GM13976 (cell line): ENCODE measurements at places on chromosomes 11 and 22.

DNA sequence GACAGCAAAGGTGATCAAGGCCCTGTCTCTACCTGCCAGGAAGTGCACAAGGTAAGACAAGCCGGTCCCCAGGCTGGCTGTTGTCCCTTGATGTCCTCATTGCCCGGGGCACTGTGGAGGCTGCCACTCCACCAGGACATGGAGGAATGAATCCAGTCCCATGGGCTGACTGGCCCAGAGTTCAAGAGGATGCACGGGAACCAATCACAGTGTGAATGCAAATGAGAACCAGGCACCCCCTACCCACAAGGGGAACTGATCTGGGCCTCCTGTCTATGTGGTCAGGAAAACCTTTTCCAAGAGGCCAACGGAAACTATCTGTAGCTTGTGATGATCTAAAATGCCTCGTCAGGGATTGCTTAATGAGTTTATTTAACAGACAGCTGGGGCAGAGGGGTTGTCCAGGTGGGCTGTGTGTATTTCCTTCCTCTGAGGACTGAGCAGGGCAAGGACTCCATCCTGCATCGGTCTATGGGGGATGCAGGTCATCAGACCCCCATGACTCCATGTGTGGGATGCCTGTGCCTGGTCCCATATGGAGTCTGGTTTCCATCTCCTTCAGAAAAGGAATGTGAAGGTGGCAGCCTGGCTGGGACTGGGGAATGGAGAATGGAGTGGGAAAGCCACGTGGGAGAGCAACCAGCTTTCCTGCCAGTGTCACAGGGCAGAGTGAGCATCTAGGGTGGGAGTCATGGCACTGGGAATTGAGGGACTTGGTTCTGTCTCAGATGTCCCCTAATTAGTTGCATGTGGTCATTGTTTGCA is 60.5 kb downstream of the CD82 start:
- DNase-seq = peak; percentile 5

DNA sequence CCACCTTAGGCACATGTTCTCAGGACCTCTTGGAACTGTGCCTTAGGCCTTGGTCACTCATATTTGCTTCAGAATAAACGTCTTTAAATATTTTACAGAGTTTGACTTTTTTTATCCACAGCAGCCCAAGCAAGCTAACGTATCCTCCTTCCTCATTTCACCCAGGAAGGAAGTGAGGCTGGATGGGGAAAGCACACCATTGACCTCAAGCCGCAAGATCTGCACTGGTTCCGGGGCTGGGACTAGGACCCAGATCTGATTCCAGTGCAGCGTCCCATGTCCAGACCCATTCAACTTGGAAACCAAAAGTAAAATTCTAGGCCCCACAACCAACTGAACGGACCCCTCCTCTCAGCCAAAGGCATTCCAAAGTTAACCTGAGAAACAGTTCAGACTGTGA is 2.4 kb upstream of the LGALS12 start:
- no peak for DNase-seq

DNA sequence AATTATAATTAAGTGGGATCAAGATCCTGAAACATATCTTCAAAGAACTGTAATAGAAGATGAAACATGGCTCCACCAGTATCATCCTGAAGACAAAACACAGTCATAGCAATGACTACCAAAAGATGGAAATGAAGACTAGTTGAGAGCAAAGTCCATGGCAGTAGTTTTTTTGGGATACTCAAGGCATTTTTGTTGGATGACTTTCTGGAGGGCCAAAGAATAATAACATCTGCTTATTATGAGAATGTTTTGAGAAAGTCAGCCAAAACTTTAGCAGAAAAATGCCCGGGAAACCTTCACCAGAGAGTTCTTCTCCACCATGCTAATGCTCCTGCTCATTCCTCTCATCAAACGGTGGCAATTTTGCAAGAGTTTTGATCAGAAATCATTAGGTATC is 809.4 kb upstream of the RAG2 start:
- no peak for DNase-seq

DNA sequence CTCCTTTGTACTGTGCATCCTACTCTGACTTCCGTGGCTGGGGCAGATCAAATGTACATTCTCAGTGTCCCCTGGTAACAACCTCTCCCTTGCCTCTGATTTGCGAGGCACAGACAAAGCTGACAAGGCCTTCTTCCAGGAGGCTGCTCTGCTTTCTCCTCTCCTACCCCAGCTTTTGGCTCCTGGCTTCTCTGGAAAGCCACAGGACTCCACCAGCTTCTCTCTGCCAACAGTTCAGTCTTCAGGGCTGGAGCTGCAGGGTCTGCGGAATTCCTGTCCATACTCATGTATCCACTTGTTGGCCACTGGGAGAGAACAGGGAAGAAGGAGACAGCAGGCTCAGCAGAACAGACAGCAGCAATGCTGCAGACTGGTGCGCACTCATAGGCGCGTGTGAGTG is 44.4 kb downstream of the P4HA3 start:
- DNase-seq = no peak

GRCh38 chr11:17496406-17496805 is 19.8 kb upstream of the ABCC8 start:
- DNase-seq = no peak

GRCh38 chr22:46290843-46291785 is 5.6 kb upstream of the GTSE1 start:
- DNase-seq = no peak

- DNase-seq = no peak
Observed at GRCh38 chr11:11977206-11977938, 31.1 kb downstream of the DKK3 start.

DNA sequence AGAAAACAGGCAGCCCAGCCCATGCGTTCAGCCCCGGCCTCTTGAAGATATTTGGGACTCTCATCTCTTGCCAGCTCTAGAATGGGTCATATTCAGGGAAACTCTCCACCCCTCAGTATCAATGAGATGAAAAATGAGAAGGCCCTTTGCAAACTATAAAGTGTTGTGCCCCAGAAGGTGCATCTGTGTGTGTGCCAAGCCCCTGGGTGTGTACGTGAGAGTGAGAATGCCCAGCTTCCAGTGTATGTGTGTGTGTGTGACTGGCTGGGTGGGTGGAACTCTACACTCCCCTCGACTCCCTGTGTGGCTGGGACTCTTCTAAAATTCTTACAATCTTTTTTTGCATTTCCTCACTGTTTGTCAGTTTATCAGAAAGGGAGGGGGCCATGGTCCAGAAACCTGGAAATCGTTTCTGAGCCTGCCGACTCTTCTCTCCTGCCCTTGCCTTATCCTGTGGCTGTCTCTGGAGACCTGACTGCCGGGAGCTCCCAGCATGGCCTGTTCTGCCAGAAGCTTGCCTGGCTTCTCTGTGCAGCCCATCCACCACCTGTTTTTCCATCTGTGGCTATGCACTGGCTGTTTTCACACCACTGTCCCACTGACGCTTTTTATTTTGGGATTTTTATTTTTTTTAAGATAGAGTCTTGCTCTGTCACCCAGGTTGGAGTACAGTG is 1.2 kb downstream of the P2RY6 start:
- DNase-seq = no peak

GRCh38 chr22:39472570-39473556 is 16.1 kb downstream of the MGAT3 start:
- DNase-seq = no peak

GRCh38 chr11:70820712-70821111 is 422.4 kb downstream of the CTTN start:
- DNase-seq = no peak

- DNase-seq = no peak
Observed at GRCh38 chr11:73726825-73727224, 34.0 kb downstream of the RAB6A start.

- no peak for DNase-seq
Observed at GRCh38 chr22:50704510-50705218, 32.0 kb downstream of the SHANK3 start.

DNA sequence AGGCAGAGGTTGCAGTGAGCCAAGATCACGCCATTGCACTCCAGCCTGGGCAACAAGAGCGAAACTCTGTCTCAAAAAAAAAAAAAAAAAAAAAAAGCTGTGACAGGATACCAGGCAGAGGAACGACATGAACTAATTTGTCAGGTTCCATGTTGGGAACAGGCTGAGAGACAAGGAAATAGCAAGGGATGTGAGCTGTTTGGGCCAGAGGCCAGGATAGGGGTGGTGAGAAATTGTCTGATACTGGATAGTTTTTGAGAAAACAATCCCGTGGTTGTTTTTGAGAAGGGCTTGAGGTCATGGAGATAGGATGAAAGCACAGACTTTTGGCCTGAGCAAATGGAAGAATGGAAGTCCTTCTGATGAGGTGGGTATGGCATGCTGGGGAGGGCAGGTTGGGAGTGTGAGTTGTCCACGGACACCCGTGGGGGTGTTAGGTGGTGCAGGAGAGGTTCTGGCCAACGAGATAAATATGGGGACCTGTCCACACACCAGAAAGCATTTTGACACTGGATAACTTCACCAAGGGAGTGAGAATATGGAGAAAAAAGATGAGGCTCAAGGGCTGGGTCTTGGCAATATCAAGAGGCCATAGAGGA is 13.7 kb downstream of the PIWIL3 start:
- DNase-seq = no peak

GRCh38 chr11:74460481-74461154 is 6.7 kb downstream of the KCNE3 start:
- no peak for DNase-seq

GRCh38 chr22:42877158-42877557 is 20.1 kb upstream of the ARFGAP3 start:
- DNase-seq = no peak

- peak; percentile 48 for DNase-seq
Observed at GRCh38 chr22:38724926-38725571, 19.3 kb downstream of the GTPBP1 start.

DNA sequence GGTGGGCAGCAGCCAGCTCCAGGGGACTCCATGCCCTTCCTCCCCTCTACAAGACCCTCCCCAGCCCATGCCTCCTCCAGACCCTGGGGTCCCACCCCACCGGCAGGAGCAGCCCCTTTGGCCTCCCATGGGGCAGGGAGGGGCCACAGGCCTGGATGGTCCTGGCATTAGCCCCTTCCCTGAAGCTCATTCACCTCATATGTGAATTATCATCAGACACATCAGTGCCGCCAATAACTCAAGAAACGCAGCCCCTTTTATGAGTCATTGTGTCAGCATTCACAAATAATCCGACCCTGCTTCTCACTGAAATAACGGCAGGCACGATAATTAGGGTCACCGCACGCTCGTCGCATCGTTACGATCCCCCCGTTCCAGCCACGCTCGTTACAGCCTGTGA is 124.2 kb downstream of the BRD1 start:
- no peak for DNase-seq

- no peak for DNase-seq
Observed at GRCh38 chr11:60122414-60123036, 34.1 kb downstream of the MS4A2 start.

GRCh38 chr11:34318111-34319037 is 39.4 kb downstream of the ABTB2 start:
- DNase-seq = no peak

DNA sequence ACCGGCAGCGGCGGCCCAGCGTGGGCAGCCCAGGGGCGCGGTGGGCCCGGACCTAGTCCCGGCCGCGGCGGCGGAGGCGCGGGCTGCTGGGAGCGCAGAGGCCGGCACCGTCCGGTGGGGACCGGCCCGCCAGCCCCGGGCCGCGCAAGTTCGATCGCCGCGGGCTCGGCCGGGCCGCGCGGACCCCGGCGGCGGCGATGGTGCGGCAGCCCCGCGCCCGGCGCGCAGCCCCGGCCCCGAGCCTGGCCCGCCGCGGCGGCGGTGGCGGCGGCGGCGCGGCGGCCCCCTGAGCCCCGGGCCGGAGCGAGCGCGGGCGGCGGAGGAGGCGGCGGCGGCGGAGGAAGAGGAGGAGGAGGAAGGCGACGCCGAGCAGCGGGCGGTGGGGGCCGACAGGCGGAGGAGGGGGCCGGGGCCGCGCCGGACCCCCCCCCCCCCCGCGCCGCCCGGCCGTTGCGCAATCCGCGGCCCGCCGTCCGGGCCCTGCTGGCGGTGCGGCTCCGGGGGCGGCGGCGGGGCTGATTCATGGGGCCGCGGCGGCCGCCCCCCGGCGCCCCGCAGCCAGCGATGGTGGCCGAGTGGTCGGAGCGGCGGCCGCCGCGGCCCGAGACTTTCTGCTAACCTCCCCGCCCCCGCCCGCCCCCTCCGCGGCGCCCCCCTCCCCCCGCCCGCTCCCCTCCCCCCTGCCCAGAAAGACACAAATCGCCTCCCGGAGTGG is 1251.9 kb downstream of the BRD1 start:
- DNase-seq = no peak

DNA sequence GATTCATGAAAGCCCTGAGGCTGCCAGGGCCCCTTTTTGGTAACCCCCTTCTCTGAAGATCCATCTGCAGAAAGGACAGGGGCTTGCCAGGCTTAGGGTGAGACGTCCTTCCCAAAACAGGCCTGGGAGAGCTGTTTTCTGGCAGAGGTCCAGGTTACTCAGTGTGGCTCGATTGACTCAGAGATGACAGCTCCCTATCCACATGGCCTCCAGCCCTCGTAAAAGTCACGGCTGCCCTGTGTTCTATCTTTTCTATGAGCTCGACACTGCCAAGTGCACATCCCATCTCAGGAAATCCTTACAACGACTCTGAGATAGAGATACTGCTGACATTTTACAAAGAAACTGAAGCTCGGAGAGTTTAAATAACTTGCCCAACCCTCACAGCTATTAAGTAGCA is 20.4 kb downstream of the ADAMTS8 start:
- DNase-seq = no peak

- no peak for DNase-seq
Observed at GRCh38 chr11:126722956-126723664, 277.5 kb downstream of the KIRREL3 start.

GRCh38 chr11:15969281-15969680 is 387.1 kb downstream of the SOX6 start:
- no peak for DNase-seq

DNA sequence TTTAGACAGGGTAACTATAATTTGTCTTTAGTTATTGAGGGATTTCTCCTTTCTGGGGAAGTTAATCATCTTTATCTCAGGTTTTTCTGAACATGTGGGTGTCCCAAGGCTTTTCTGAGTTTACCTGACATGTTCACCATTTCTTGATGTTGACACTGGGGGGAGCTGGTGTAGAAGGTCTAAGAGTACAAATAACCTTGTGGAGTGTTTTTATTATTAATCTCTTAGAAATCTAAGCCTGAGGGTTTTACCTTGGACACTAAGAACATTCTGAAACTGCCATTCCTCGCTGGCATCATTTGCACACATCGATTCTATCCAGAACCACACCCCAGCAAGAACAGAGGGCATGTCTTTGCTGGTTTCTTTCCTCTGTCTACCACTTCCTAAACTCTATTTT is 15.6 kb upstream of the C11orf91 start:
- DNase-seq = peak; percentile 38

DNA sequence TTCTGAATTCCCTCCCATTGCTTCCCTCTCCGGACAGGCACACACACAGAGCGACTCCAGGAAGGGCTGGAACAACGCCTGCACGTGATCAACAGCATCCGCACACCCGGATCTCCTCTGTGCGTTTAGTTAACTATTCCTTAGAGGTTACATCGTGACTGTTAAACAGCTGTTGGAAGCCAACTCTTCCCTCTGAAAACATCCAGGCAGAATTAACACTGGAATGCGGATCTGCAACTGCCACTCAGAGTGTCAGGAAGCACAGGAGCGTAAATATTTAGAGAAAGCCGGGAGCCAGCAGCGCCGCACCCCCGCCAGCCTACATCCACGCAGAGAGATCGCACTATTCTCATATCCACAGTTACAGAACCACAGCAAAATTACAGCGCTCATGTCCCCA is 46.2 kb downstream of the SHANK2 start:
- DNase-seq = no peak
